ENCODE measurements at places on chromosomes 1 and 21.

GRCh38 chr1:94247138-94248094 lies 10.0 kb upstream of the ARHGAP29 start:
- DNase-seq: no peak

DNA sequence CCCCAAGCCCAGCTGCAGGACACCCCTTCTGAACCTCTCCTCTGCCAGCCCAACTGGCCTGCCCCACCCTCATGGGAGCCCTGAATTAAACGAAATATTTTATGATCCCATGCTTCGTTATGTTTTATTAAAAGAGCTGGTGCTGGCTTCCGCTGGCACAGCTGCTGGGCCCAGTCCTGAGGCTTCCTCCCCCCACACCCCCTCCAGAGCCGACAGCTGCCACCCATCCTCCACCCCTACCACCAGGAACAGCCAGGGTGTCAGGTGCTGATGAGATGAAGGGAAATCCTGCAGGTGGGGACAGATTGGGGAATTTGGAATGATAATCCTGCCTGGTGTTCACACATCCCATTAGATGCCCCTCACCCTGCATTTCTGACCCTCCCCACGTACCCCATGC lies 19.0 kb downstream of the IGSF21 start:
- no peak for DNase-seq

DNA sequence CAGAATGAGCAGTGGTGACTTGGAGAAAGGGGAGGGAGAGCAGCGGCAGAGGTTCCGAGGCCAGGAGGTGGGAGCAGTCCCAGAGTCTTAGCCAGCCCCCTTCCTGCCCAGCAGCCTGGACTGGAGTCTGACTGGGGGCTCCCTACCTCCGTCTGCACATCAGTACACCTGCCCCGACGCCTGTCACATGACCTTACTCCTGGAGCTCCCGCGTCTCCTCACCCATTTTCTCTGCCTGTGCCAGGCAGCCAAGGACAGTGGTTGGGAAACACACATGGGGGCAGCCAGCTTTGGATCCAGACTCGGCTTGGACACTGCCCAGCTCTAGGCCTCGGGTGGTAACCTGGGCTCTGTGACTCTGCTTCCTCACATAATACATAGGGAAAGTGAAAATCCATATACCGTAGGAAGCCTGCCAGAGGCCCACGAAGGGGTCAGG lies 16.9 kb downstream of the ACTRT2 start:
- DNase-seq: peak; percentile 3

- DNase-seq: no peak
These were observed 46.9 kb upstream of the ADAM30 start for GRCh38 chr1:119943216-119943615.

GRCh38 chr1:184387476-184388318 lies 868 bp downstream of the C1orf21 start:
- DNase-seq: peak; percentile 15

GRCh38 chr1:164561472-164561871 lies 2.5 kb downstream of the PBX1 start:
- DNase-seq: no peak

DNA sequence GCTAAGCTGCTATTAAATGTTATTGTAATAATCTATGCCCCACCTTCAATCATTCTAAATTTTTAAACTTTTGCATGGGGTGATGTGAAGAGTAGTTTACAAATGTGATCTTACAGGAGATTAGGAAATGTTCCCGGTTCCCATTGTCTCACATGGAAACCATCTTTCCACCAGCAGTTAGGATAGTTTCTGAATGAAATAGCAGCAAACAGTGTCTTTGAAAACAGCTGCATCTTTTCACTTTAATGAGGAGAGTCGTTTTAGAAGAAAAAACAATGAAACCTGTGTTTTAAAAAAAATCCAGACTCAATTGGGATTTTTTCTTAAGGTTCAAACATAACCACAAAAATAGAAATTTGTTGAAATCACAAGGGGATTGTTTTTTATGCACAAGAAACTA lies 134.2 kb downstream of the TLR5 start:
- no peak for DNase-seq

All from activated T-cell treated with anti-CD3 and anti-CD28 coated beads, Interleukin-2, amount 50 U/mL, for 4 hours (primary cell).